Karpas-422 (cell line): ENCODE measurements at places on chromosomes 4 and X.

- no peak for DNase-seq
Measured at GRCh38 chr4:91448668-91449330, 855.0 kb upstream of the GRID2 start.

DNA sequence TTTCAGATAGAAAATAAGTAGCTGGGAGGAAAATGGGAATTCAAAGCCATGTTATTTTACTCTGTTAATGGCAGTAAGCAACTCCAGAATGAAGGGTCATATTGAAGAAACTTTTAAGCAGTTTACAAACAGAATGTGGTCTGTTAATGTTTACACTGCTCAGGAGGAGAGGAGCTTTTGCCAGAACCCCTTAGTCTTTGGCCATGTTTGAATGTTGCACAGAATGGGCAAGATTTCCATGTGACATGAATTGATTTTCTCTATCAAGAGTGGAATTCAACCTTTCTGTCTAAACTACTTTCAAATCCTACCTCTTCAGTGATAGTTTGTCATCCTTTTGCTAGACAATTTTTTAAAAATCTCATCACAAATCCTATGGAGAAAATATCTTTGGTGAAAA, 115.8 kb upstream of the DGKK start:
- no peak for DNase-seq

DNA sequence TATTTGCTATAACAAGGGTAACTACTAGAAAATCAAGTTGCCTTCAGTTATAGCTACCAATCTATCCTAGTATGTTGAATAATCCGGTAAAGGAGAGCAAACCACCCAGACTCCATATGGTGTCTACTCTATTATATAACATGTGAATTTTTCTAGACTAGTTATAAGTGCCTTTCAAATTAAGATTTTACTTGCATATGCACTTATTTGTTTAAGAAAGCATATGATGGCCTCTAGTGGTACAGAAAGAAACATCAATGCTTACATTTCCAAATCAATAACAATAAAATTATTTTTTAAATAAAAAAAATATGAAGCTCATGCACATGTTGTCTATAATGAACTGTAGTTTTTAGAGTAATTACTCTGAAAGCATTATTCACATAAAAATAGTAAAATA, 1516.4 kb upstream of the PABPC4L start:
- DNase-seq: no peak

GRCh38 chr4:5638316-5638715, 70.0 kb downstream of the EVC2 start:
- DNase-seq: no peak
